ENCODE measurements at places on chromosomes 6 and 20.

- DNase-seq = peak; percentile 15
These were observed 107.5 kb downstream of the SLC22A3 start for GRCh38 chr6:160455541-160456213.

DNA sequence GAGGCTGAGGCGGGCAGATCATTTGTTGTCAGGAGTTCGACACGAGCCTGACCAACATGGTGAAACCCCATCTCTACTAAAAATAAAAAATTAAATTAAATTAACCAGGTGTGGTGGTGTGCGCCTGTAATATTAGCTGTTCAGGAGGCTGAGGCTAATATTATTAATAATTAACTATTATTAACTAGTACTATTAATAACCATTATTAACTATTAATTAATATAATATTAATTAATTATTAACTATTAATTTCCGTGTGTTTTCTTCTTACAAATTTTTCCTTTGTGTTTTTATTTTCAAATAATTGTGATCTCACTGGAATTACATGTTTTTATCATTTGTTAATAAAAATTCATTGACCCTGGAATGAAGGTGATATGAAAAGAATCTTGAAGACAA, 557.4 kb upstream of the ADGRB3 start:
- no peak for DNase-seq

GRCh38 chr6:160188773-160189172, 67.2 kb downstream of the SLC22A1 start:
- DNase-seq = no peak

- no peak for DNase-seq
These were observed 73.4 kb downstream of the SSR1 start for GRCh38 chr6:7239590-7239948.
